ENCODE measurements at places on chromosomes 12 and 14. TPM values are rescaled to one million over a fixed set of nuclear protein-coding genes. Genes with fewer than 3 reads are reported as not detected.
A peak's percentile ranks its signal among the peaks of the same experiment; 100 is the strongest.

GRCh38 chr12:62075870-62076269, 184.3 kb upstream of the USP15 start:
- no peaks in the 10 kb centered on the region for H3K4me1 ChIP-seq
- H3K27me3 ChIP-seq, result no peaks in the 10 kb centered on the region
- no peak overlapping the region for H3K27ac ChIP-seq
- no peak overlapping the region for H3K4me3 ChIP-seq

The TRPV4 gene
- 0.39 TPM for total RNA-seq

- no peak overlapping the region for H3K4me3 ChIP-seq
- H3K36me3 ChIP-seq, result no peaks in the 10 kb centered on the region
- no peaks in the 10 kb centered on the region for H3K27me3 ChIP-seq
- H3K27ac ChIP-seq, result no peak overlapping the region
- no peaks in the 10 kb centered on the region for H3K4me1 ChIP-seq
Measured at GRCh38 chr12:26748741-26749431, 84.1 kb downstream of the ITPR2 start.

DNA sequence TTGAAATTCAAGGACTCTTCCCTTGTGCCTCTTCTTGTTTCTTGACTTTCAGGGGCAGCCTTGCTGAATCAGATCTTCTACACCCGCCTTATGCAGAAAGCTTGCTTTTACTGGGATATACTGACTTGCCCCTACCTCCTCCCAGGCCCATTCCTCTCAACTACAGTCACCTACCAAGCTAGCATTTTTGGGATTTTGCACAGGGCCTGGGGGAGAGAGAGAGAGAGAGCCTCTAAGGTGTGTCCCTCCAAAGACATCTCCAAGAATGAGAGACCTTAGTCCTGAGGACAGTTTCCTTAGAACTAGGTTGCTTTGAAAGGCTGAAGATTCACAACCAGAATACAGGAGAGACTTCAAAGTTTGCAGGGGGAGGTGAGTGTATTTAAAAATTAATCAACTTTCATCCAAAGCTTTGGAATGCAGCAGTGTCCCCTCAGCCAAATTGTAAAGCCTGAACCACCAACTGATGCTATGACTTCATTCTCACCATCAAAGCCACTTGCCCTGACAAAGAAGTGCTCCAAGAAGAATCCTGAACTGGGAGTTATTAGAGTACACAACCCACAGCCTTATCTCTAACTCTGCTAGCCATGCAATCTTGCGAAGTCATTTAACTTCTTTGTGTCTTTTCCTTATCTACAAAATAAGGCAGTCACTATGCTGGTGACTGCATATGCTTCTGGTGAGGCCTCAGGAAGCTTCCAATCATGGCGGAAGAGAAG, 96.1 kb upstream of the EGLN3 start:
- no peaks in the 10 kb centered on the region for H3K4me1 ChIP-seq
- DNase-seq, result no peak
- no peak overlapping the region for H3K4me3 ChIP-seq
- H3K27me3 ChIP-seq, result no peaks in the 10 kb centered on the region

DNA sequence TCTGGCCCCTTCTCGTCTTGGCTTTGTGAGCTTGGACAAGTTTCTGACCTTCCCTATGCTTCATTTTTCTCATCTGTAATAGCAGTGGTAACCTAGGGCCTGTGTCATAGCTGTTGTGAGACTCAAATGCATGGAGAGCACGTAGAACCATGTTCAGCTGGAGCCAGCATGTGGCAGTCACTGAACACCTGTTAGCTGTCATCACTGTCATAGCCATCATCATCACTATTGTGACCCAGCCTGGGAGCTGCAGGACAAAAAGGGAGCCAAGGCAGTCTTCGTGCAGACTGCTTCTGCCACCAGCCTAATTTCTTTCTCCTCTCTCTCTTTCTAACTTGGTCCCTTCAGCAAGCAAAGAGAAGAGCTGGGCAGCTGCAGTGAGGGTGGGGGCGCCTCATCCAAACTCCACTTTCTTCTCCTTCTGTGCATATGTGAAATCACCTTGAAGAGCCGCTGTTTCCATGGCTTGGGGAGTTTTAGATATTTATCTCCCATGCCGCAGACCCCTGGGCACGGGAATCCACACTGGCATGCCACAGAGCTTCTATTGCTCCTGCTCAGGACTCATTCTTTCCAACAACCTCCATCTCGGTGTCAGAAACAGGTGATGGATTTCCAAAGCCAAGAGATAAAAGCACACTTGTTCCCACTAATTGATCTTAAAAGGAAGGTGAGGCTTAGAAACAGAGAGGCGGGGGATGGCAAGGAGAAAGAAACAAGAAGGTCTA, 87.0 kb downstream of the SRRM4 start:
- H3K27me3 ChIP-seq, result no peaks in the 10 kb centered on the region
- no peak overlapping the region for H3K27ac ChIP-seq
- DNase-seq, result no peak
- no peak overlapping the region for H3K4me3 ChIP-seq

The SALL2 gene
- total RNA-seq, result 21.9 TPM

DNA sequence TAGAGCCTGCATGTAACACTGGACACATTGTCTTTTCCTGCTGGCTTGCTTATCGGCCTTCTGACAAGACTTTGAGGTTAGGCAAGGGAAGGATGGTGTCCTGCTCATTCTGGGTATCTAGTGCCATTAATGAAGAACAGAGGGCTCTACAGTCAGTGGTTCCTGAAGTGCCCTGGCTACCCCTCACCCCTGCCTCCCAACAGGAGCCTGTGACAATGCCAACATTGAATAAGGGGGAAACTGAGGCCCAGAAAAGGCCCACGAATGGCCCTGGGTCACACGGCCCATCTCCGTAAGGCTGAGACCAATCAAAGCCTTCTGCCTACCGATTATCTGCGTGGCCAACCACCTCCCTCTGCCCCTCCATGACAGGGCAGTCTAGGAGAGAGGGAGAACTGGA, 2.1 kb downstream of the IFI27L2 start:
- no peak for DNase-seq
- no peaks in the 10 kb centered on the region for H3K36me3 ChIP-seq
- H3K27me3 ChIP-seq, result no peaks in the 10 kb centered on the region
- H3K4me1 ChIP-seq, result peaks cover 12% of the 10 kb centered on the region

The RBP5 gene
- total RNA-seq, result not detected

DNA sequence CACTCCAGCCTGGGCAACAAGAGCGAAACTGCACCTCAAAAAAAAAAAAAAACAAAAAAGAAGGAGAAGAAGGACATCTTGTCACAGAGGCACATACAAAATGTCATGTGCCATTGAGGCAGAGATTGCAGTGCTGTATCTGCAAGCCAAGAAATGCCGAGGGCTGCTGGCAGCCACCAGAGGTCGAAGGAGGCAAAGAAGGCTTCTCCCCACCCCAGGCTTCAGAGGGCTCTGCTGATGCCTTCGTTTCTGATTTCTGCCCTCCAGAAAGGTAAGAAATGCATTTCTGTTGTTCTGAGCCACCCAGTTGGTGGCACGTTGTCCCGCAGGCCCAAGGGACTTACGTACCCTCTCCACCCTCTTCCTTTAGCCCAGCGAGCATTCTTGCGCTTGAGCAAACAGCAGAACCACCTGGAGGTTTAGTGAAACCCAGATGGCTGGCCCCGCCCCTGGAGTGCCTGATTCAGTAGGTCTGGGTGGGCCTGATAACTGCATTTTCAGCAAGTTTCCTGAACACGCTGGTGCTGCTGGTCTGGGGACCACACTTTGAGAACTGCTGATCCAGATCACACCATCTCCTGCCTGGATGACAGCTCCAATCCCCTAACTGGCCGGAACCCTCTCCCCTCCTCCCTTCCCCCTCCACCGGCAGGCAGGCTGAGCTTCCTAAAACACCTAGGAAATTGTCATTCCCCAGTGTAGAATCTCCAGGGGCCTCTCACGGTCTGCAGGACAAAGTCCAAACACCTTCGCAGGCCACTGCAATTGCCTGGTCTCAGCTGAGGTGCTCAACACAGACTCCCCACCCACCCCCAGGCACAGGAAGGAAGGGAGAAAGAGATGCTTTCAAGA, 21.1 kb upstream of the SCARB1 start:
- no peaks in the 10 kb centered on the region for H3K4me1 ChIP-seq
- peak; percentile 77 for DNase-seq
- H3K27ac ChIP-seq, result peak overlapping the region; percentile 12
- no peaks in the 10 kb centered on the region for H3K36me3 ChIP-seq

GRCh38 chr12:116179384-116179783, 98.1 kb downstream of the MED13L start:
- H3K4me1 ChIP-seq, result peaks cover 26% of the 10 kb centered on the region
- no peaks in the 10 kb centered on the region for H3K36me3 ChIP-seq
- DNase-seq, result no peak
- H3K4me3 ChIP-seq, result no peak overlapping the region

The ADSS1 gene
- total RNA-seq, result 18.4 TPM

- no peak overlapping the region for H3K27ac ChIP-seq
- no peaks in the 10 kb centered on the region for H3K27me3 ChIP-seq
- no peak overlapping the region for H3K4me3 ChIP-seq
Measured at GRCh38 chr12:73769337-73769736, 768.3 kb upstream of the ATXN7L3B start.

The RDH11 gene
- 72.2 TPM for total RNA-seq

The LAG3 gene
- total RNA-seq, result 0.13 TPM

The INSM2 gene
- total RNA-seq, result not detected

The SYCP3 gene
- not detected for total RNA-seq

DNA sequence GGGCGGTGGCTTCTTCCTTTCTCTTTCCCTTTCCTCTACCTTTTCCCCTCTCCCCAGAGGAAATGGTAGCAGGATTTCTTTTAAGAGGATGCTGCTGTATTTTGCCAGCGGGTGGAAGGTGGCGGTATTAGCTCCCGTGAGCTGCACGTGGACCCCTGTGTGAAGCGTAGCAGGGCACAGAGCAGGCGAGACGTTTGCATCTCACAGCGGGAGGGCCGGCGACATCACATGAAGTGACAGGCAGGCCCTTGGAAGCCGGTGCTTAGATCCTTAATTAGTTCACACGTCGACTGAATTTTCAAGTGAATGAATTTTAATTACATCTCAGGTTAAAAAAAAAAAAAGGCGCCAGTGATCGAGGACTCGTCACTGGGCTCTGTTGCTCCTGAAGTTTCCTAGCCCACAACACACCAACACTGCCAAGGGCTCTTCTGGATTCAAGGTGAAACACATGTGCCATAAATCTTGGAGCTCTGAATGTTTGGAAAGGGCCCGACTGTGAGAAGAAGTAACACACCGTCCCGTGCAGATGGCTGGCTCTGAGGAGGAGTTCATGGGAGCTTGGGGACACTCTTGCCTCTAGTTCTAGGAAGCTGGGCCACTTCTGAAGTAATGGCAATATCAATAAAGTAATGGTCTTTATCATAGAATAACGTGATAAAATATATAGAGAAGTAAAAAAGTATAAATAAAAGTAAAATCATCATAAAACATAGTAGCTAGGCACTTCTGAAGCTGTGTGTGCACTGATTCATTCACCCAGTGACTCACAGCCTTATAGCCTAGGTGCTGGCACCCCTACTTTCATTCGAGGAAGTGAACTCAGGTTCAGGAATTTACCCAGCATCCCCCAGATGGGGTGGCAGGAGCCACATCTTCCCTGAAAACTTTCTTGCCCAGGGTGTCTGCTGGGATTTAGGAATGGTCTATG, 75.3 kb downstream of the AACS start:
- H3K4me3 ChIP-seq, result no peak overlapping the region
- no peak for DNase-seq
- H3K36me3 ChIP-seq, result no peaks in the 10 kb centered on the region
- no peaks in the 10 kb centered on the region for H3K27me3 ChIP-seq
- H3K27ac ChIP-seq, result no peak overlapping the region
- H3K4me1 ChIP-seq, result no peaks in the 10 kb centered on the region

The LRRC10 gene
- not detected for total RNA-seq

DNA sequence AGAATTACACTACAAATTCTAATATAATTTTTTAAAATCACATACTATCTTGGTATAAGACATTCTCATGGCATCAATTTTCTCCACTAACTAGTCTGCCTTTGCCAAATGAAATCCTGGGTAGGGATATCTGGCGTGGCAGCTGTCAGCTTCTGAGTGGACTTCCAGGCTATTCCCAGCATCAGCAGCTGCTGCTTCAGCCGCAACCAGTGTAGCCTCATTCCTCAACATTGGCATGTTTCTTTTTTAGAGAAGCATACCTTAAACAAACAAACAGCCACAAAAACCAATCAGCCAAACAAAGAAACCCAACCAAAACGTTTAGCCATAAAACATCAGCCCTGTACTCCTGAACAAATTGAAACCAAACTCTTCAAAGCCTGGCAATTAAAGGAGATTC, 235.8 kb downstream of the SSPN start:
- no peaks in the 10 kb centered on the region for H3K4me1 ChIP-seq
- no peak overlapping the region for H3K27ac ChIP-seq

The AEBP2 gene
- 27.9 TPM for total RNA-seq

The OR10A7 gene
- total RNA-seq, result not detected

- no peaks in the 10 kb centered on the region for H3K4me1 ChIP-seq
- H3K27me3 ChIP-seq, result no peaks in the 10 kb centered on the region
- no peaks in the 10 kb centered on the region for H3K36me3 ChIP-seq
Measured at GRCh38 chr14:99258341-99258861, 13.6 kb downstream of the BCL11B start.

The ASIC1 gene
- total RNA-seq, result 0.24 TPM

The CCNK gene
- 31.3 TPM for total RNA-seq

The STON2 gene
- total RNA-seq, result 89.6 TPM

The NOVA1 gene
- total RNA-seq, result 18.4 TPM

- H3K4me1 ChIP-seq, result peaks cover 29% of the 10 kb centered on the region
- peak overlapping the region; percentile 54 for H3K27ac ChIP-seq
- H3K27me3 ChIP-seq, result no peaks in the 10 kb centered on the region
Measured at GRCh38 chr12:119601877-119602733, 8.5 kb downstream of the TMEM233 start.

DNA sequence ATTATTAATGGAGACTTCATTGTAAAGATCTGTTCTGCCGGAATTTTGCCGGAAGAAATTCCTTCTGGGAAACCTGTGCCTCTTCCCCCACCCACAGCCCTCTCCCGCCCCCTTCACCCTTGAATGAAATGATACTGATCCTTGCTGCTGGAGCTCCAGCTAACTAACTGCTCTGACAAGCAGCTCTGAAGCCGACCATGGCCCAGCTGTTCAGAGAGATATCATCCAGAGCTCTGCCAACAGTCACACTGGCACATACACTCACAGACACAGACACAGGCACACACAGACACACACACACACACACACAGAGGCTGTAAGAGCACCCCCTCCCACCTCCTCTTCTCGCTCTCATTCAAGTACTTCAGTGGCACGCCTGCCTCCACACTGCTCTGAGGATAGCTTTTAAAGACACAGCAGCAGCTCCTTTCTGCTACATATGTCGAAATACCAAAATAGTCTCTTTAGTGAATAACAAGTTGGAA, 88.6 kb downstream of the R3HDM2 start:
- H3K27ac ChIP-seq, result no peak overlapping the region
- no peaks in the 10 kb centered on the region for H3K27me3 ChIP-seq
- no peak overlapping the region for H3K4me3 ChIP-seq
- H3K4me1 ChIP-seq, result no peaks in the 10 kb centered on the region

DNA sequence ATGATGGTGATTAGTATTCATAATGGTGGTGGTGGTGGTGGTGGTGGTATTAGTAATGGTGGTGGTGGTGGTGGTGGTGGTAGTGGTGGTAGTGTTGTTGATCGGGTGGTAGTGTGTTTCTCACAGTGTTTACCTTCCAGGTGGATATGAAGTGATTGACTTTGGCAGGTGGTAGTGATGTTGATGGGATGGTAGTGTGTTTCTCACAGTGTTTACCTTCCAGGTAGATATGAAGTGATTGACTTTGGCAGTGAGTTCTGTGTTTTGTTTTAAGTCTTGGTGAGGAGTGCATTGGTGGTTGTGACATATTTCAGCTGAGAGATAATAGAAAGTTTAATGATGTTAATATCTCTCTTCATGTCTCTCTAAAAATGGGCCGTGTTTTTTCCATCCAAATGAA, 189.4 kb downstream of the TMTC2 start:
- peaks cover 6% of the 10 kb centered on the region for H3K4me1 ChIP-seq
- H3K36me3 ChIP-seq, result no peaks in the 10 kb centered on the region
- H3K27me3 ChIP-seq, result no peaks in the 10 kb centered on the region
- H3K27ac ChIP-seq, result no peak overlapping the region
- H3K4me3 ChIP-seq, result no peak overlapping the region

All from thyroid gland (tissue), 4 donors.